ENCODE measurements at places on chromosomes 16 and 17. TPM values are rescaled to one million over a fixed set of nuclear protein-coding genes. Genes with fewer than 3 reads are reported as not detected.

DNA sequence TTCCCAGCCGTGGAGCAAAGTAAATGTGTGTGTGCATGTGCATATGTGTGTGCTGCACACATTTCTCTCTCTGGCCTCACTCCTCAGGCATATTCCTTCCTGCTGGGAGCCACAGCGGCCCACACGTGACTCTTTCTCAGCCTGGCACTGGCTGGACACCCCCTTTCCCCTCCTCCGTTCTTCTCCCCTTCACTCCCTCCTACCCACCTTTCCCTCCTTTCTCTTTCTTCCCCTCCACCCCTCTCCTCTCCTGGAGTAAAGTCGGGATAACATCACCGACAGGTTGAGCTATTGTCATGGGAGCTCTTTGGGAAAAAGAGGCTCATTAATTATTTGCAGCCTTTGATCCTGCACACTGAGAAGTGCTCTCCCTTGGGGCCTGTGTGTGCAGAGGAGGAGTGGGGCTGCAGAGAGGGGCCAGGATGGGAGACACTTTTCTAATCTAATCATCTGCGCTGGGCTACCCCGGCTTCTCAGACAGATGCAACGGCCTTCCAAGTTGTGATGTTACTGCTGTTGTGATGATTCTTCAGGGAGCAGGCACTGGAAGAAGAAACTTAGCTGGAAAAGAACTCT is 126.3 kb upstream of the HSBP1 start:
- no peak overlapping the region for H3K4me3 ChIP-seq
- no peak overlapping the region for H3K27ac ChIP-seq
- peaks cover 8% of the 10 kb centered on the region for H3K4me1 ChIP-seq
- H3K27me3 ChIP-seq = no peaks in the 10 kb centered on the region
- DNase-seq = no peak

GRCh38 chr16:28131181-28131580 is 67.7 kb upstream of the GSG1L start:
- peak overlapping the region; percentile 16 for H3K27ac ChIP-seq
- DNase-seq = no peak
- H3K27me3 ChIP-seq = no peaks in the 10 kb centered on the region

- peaks cover 59% of the 10 kb centered on the region for H3K36me3 ChIP-seq
- no peak overlapping the region for H3K4me3 ChIP-seq
- DNase-seq = peak; percentile 57
- no peaks in the 10 kb centered on the region for H3K27me3 ChIP-seq
- H3K27ac ChIP-seq = no peak overlapping the region
Observed at GRCh38 chr17:28751600-28752366, 8.0 kb downstream of the TRAF4 start.

DNA sequence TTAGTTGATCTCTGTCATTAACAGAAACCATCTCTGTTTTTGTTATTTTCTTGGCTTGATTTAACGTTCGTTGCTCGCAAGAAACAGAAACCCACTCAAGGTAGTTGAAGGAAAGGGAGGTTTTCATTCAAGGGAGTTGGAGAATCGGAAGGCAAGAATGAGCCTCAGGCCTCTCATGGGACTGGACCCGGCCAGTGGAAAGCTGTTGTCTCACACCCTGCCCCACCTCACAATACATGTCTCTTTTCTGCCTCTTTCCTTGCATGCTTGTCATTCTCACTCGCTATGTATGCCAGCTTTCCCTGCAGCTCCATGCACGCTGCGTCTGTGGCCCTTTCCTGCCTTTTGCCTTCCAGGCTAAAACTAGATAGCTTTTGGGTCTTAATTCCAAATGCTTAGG is 18.3 kb downstream of the DCAF7 start:
- no peaks in the 10 kb centered on the region for H3K27me3 ChIP-seq
- peaks cover 6% of the 10 kb centered on the region for H3K36me3 ChIP-seq
- H3K4me1 ChIP-seq = no peaks in the 10 kb centered on the region
- no peak overlapping the region for H3K27ac ChIP-seq
- DNase-seq = peak; percentile 29

- H3K4me1 ChIP-seq = peaks cover 9% of the 10 kb centered on the region
- H3K27ac ChIP-seq = peak overlapping the region; percentile 93
- no peaks in the 10 kb centered on the region for H3K27me3 ChIP-seq
- H3K4me3 ChIP-seq = peak overlapping the region; percentile 81
- peaks cover 24% of the 10 kb centered on the region for H3K36me3 ChIP-seq
- DNase-seq = peak; percentile 81
Observed at GRCh38 chr17:7885367-7886226, 3.0 kb upstream of the CHD3 start.

COG8 gene
- 51.5 TPM for total RNA-seq
